ENCODE measurements at places on chromosomes 5 and 9. TPM values are rescaled to one million over a fixed set of nuclear protein-coding genes. Genes with fewer than 3 reads are reported as not detected.
A peak's percentile ranks its signal among the peaks of the same experiment; 100 is the strongest.

DNA sequence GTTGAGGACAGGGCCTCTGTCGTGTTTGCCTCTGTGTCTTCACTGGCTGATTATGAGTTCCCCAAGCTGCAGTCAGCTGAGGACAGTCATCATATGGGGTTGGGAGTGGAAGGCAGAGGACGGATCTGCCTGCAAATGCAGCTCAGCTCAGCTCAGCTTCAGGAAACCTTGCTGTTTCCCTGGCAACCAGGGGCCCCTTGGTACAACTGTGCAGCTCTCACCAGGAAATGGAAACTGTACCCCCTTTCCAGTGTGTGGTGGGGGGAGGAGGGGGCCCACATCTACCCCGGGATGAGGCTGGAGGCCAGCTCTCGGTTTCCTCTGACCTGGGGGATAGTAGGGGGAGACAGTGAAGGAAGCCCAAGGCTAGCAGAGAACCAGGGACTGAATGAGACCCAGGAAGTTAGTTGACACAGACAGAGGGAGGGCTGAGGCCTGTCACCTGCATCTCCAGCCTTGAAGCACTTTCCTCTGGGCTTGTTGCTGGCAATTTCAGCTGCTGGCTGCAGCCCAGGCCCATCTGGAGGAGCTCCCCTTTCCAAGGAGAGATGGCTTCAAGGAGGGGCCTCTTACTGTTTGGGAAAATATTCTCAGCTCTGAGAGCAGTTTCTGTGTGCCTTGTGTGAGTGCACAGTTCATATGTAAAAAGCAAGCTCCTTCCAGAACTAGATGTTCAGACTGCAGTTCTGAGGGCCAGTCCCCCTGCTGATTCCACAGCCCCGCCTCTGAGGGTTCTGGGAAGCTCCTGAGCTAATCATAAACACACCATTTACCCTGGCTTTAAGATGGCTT is 6.9 kb downstream of the ANXA6 start:
- no peak for DNase-seq

GRCh38 chr9:2597483-2597882 is 24.1 kb upstream of the VLDLR start:
- DNase-seq = no peak

- no peak for DNase-seq
Observed at GRCh38 chr5:52758014-52758413, 29.7 kb upstream of the ITGA1 start.

- DNase-seq = no peak
Observed at GRCh38 chr5:142846406-142846805, 76.2 kb downstream of the ARHGAP26 start.

DNA sequence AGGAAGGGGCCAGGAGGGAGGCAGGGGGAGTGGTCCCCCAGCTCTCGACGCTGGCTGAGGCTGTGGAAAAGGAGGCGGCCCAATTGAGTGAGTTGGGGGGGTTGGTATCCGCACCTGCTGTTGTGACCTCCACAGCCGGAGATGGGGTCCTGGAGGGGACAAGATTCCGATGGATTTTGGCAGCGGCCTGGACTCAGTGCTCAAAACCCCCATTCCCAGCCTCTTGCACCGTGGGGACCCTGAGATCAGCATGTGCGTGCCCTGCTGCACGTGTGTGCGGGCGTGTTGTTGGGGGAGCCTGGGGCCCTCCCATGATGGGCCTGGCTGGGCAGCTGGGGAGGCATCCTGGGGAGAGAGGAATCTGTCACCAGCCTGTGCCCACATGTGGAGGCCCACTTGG is 15.0 kb downstream of the CNTFR start:
- DNase-seq = no peak

DNA sequence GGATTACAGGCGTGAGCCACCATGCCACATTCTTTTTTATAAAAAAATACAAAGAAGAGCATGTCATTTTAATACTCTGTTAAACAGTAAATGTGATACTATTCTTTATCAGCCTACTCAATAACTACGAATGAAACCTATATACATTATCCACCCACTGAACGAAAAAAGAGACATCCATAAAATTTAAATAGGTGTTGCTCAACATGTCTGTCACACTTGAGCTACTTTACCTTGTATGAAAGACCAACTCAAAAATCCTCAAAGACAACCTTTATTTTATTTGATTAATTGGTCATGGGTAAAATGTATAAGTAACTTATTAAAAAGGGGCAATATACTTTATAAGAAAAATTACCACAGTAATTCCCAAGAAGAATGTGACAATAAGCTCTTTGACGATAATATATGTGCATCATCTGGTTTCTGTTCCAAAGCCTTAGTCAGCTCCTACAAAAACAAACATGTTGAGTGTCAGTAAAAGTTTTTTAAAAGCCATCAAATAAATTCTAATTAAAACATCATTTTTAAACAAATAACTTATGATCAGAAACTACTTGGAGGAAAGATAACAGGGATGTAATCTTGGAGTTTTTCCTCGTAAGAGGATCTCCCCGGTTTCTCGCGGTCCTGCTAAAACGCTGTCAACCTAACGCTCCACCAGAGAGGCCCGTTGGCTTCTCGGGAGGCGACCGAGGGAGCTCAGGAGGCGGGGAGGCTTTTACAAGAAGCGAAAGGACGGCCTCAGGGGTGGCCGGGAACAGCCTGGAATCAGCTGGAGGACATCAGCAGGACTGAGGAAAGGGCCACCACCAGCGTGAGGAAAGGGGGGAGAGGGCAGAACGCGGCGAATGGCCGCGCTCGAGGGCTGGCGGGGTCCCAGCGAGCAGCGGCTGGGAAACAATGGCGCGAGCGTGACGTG is 13.5 kb upstream of the ANKRD18B start:
- peak; percentile 72 for DNase-seq

DNA sequence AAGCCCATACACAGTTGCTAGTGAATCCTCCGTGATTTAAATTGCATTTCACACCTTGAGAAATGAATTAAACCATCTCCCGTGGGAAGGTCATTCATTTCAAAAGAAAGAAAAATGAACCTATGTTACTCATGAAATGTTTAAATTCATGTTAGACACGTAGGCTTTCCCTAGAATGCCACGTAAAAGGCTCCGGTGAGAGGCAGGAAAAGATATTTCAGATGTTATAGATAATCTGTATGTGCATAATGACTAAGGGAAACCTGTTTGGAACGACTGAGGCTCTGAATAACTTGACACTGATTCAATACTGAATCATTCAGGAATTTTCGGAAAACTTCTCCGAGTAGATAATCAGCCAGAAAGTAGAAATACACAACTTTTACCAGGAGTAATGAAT is 134.3 kb upstream of the ICE1 start:
- no peak for DNase-seq

DNA sequence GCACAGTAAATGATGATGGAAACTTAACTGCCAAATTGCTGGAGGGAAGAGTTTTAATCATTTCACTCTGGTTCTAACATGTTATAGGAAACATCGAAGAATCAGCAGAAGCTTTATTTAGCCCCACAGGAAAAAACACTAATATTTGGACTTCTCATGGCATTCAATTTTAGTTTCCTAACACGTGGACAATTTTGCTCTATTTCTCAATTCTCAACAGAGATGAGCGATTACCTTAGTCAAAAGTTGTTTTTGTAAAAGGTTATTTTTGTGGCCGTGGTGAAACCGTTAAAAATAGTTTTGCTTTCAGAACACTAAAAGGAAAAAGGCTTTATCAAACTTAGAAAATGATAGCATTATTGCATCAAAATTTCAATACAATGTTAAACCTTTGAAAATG is 235.2 kb downstream of the PLK2 start:
- no peak for DNase-seq

DNA sequence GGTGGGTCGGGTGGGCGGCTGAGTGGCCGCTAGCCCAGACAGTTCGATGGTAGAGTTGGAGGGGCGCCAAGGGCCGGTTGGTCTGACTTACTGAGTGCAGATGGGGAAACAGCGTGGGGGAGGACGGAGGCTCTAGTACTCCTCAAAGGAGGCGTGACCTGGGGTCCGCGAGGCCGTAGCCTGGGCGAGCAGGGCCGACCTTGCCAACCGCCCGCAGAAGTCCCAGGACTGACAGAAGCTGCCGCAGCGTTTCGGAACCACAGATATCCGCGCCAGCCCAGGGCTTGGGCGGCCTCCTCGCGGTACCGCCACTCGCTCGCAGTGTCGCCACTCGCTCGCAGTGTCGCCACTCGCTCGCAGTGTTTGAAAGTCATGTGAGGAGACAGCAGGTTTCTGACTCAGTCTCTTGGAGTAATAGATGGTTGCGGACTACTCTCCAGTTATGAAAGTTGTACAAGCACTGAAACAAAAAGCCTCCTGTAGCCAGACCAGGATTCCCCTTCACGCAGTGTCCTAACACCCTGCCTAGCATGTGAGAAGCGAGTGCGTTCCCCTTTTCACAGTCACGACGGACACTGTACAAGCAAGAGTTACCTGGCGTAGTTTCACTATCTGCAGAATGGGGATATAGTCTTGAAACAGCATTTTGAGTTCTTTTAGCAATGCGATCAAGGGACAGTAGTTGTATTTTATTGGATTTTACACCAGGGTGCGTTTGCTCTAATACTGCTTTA is 674 bp downstream of the TMEM38B start:
- DNase-seq = peak; percentile 61

GRCh38 chr5:160432196-160432595 is 10.5 kb downstream of the PTTG1 start:
- DNase-seq = no peak

- no peak for DNase-seq
Observed at GRCh38 chr5:142959683-142960657, 189.8 kb downstream of the ARHGAP26 start.

DNA sequence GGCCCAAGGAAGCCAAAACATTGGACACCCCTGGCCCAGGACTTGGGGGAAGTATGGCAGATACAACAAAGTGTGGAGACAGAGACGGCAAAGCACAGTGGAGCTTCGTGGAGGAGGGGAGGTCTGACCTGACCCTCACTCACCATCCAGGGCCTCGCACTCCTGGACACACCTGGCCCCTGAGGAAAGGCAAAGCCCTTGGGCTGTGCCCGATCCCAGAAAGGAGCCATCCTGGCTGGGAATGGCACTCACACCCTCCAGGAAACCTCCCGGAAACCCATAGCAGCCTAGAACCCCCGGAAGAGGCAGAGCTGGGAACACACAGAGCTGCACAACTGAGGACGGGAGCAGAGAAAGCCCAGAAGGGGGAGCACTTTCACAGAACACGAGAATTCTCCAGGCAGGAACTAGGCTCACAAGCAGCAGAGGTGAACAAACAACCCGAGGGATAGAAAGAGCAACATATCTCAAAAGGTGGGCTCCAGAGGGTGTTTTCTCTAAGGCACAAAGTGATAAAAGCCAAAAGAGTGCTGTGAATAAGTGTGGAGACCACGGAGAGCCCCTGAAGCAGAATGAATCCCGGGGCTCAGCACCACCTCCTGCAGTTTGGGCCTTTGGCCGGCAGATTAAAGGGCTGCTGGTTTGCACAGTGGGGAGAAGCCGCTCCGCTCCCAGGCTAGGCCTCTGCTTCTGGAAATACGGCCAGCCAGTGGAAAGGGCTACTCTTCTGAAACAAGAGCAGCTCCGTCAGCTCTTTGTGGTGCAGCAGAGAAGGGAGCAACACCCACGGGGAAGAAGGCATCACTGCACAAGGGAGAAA is 108.2 kb downstream of the UBE2R2 start:
- DNase-seq = peak; percentile 54

DNA sequence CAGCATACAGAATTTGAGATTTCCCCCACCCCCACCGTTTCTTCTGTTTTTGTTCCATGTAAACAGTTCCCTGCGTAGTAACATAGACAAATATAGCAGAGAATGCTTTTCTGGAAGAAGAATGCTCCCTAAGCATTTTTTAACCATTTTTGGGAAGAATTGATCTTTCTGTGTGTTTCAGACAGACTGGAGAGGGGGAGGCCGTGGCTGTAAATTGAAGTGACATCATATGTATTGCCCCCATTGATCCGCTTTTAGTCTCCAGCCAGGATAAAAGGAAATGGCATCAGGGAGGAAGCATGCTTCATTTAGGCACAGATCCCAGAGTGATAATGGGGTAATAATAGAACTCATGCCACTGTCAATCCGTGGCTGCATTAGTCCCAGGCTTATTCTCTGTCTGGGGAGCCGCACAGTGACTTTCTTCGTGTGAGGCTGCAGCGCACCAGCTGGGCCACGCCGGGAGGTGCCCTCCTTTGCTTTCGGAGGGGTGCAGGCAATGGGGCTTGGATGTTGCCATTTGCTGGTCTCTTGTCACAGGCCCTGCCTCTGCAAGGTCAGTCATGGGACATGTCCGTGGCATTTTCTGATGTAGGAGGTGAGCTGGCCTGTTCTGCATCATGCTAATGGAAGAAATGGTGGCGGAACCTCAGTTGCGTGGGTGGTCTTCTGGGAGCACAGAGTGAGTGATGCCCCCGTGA is 261.5 kb downstream of the FANCC start:
- DNase-seq = no peak

GRCh38 chr5:93789173-93790067 is 48.0 kb upstream of the POU5F2 start:
- DNase-seq = no peak

- peak; percentile 77 for DNase-seq
Observed at GRCh38 chr9:135993765-135994500, 32.8 kb upstream of the UBAC1 start.

- DNase-seq = no peak
Observed at GRCh38 chr9:38368731-38369130, 23.8 kb upstream of the ALDH1B1 start.

DNA sequence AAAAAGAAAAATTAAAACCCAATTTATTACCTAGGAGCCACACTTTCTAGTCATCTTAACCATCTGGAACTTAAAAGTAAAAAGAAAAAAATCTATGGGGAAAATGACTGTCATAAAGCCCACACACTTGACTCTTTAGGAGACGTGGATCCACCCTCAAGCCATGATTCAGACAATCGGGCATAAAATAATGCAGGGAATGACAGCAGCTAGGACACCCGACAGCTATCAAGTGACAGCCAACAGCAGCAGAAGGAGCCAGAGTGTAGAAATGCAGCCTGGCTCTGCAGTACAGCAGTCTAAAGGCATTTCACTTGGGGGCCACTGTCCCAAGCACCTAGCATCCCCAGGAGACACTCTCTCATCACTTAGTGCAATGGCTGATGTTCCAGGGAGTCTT is 226.9 kb downstream of the CAAP1 start:
- no peak for DNase-seq

DNA sequence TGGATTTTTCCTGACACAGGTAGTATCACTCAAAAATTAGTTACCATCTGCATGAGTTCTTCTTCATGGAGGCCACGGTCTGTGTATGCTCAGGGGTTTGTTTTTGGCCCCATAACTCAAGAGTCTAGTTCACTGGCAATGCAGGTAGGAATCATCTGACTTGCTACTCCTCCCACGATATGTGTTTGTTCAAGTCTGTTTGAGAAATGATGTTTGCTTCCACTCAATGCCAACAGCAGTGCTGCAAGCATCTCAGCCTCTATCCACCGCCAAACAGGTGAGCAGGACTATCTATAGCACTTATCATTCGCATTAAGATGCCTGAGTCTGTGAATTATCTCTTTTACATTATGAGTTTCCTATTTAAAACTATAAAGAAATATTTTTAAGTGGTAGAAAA is 264.8 kb upstream of the PTGER4 start:
- DNase-seq = no peak

Gene FABP6
- total RNA-seq = not detected

Gene GABBR2
- 0.23 TPM for total RNA-seq

Gene GCNT1
- total RNA-seq = 4.3 TPM

Gene NUTM2F
- not detected for total RNA-seq

Data from liver (tissue), 10 donors.